ENCODE measurements at places on chromosomes 16 and 17.

DNA sequence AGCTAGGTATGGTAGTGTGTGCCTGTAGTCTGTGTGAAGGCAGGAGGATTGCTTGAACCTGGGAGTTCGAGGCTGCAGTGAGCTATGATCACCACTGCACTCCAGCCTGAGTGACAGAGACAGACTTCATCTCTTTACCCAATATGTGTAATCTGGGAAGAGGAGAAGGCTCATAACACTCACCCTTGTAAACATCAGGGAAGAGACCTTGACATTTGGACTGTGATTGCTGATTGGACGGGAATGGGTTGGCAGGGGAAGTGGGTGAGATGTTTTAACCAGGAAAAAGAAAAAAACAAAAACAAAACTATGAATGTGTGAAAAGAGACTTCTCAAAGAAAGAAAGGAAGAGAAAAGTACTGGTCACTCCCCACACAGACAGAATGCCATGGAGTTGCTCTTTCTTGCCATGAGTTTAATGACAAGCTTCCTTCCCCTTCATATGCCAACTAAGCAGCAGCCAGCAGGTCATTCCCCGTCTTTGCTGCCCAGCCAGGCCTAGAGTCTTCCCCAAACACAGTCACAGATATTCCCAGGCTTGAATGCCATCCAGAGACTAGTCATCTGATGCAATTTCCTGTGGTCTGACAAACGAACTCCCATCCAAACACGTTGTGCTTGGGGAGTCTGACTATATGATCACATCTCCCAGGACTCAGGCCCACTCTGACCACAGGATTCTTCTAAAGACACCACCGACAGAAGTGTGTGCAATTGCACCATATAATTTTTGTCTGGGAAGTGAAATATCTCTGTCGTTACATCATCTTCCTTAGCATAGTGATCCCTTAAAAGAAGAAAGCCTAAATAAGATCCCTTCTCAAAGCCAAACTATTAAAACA, 3.6 kb upstream of the XAF1 start:
- DNase-seq, result no peak

DNA sequence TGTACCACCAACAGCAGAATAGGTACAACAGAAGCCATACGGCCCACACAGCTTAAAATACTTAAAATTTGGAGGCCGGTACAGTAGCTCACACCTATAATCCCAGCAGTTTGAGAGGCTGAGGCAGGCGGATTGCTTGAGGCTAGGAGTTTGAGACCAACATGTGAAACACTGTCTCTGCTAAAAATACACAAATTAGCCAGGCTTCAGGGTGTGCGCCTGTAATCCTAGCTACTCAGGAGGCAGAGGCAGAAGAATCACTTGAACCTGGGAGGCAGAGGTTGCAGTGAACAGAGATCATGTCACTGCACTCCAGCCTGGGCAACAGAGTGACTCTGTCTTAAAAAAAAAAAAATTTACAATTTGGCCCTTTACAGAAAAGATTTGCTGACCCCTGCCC, 17.0 kb downstream of the GFOD2 start:
- DNase-seq, result no peak

DNA sequence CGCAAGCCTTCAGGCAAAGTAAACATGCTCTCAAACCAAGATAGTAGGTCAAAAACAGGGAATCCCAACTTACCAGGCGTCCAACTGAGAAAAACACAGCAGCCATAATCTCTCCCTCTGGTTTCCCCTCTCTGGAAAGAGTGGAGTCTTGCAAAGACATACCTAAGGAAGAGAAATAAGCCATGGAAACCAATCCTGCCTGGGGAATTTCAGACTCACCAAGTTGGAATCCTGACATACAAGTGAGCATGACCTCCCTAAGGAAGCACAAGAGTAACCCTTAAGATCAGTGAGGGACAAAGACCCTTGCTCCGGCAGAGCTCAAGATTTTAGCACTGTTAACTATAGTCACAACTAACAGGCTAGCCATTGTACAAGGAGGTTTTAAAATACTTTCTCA, 4.1 kb downstream of the ZNF624 start:
- no peak for DNase-seq

GRCh38 chr16:50530277-50531236, 17.6 kb upstream of the NKD1 start:
- no peak for DNase-seq

DNA sequence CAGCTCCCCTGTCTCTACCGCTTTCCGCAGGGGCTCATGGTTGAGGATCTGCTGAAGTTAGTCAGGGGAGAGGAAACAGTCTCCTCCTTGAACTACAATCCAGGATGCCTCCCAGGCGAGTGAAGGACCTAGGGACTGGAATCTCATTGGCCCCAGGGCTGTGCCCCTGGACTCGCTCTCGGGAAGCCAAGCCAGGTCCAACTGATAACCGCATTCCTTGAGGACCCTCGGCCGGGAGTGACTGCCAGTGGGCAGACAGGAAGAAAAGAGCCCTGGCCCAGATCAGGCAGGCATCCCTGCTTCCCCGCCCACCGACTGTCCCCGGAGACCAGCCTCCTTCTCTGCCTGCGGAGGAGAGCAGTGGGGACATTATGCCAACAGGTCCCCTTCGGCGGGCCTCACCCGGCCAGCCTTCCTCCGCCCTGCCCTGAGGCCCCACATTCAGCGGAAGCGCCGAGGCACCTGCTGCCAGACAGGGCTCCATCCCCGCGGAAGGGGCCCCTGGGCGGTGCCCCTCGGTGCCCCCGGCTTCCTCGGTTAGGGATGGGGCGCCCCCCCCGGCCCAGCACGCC, 776 bp downstream of the LRRC75A start:
- no peak for DNase-seq

DNA sequence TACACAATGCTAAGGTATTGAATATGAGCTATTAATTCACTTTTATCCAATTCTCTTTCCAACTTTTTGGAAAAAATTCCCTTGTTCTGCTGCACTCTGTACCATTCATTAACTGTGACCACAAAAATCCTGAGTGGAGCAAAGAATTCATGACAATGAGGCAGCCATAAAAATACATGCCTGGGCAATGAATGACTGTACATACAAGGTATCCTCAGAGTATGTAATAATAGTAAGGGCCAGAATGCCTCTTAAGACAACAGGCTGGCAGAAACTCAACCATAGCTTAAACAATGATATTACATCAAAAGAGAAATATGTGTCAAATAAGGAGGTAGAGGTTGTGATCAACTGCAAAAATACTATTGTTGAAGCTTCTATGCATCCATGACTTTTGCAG, 74.7 kb upstream of the CA10 start:
- DNase-seq, result no peak

GRCh38 chr16:3546986-3547682, 30.1 kb downstream of the NLRC3 start:
- no peak for DNase-seq

DNA sequence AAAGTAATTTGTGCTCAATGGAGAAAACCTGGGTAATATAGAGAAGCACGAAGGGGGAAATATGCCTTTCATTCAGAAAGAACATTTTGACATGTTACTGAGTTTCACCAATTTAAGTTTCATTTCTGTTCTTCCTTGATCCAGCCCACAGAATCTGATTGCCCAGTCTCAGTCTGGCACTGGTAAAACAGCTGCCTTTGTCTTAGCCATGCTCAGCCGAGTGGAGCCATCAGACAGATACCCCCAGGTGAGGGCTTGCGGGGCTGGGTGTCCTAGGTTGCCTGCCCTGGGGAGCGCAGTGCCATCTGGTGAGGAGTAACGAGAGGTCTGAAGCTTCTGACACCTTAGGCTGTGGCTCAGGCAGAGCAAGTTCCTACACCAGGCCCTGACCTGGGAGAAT, 17.7 kb downstream of the DDX19A start:
- DNase-seq, result no peak

DNA sequence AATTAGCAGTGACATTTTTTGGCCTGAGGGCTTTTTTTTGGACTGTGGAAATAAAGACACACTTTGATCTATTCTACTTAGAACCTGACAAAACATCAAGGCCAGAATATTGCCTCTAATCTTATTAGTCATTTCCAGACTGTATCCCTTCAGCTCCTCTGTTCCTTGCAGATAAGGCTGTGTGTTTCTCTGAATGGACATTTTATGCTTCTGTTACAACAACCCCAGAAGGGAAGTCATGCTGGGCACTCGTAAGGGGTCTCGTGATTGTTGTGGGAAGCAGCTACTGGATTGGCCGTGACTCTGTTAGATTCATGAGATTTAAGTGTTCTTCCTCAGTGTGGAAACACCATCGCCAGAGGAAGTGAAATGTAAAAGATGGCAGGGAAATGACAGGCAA, 31.6 kb upstream of the HS3ST2 start:
- no peak for DNase-seq

GRCh38 chr17:15422392-15422965, 44.9 kb downstream of the CDRT4 start:
- no peak for DNase-seq

GRCh38 chr16:11372073-11372828, 27.0 kb downstream of the RMI2 start:
- no peak for DNase-seq

DNA sequence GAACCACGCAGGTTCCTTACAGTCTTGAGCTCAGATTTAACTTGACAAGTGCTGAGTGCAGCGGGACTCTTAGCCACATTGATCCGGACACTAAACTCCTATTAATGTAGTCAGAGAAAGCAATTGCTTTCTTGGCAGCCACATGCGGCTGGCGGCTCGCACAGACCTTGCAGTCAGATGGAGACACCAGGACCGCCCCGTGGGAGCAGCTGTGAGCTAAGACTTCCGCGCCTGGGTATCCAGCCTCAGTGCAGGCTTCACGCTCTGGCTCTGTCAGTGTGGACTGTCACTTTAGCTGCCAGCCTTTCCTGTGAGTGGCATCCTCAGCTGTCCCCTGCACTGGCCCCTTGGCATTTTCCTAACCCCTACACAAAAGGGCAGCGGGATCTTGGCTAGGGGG, 80.9 kb upstream of the NLRP1 start:
- DNase-seq, result no peak

- no peak for DNase-seq
These were observed 60.5 kb upstream of the IRX5 start for GRCh38 chr16:54870151-54870550.

GRCh38 chr17:4449736-4450135, 16.0 kb downstream of the SPNS3 start:
- no peak for DNase-seq

GRCh38 chr16:54397190-54397835, 110.7 kb upstream of the IRX3 start:
- DNase-seq, result no peak

- DNase-seq, result no peak
These were observed 162.8 kb upstream of the ZFHX3 start for GRCh38 chr16:73210686-73211085.

DNA sequence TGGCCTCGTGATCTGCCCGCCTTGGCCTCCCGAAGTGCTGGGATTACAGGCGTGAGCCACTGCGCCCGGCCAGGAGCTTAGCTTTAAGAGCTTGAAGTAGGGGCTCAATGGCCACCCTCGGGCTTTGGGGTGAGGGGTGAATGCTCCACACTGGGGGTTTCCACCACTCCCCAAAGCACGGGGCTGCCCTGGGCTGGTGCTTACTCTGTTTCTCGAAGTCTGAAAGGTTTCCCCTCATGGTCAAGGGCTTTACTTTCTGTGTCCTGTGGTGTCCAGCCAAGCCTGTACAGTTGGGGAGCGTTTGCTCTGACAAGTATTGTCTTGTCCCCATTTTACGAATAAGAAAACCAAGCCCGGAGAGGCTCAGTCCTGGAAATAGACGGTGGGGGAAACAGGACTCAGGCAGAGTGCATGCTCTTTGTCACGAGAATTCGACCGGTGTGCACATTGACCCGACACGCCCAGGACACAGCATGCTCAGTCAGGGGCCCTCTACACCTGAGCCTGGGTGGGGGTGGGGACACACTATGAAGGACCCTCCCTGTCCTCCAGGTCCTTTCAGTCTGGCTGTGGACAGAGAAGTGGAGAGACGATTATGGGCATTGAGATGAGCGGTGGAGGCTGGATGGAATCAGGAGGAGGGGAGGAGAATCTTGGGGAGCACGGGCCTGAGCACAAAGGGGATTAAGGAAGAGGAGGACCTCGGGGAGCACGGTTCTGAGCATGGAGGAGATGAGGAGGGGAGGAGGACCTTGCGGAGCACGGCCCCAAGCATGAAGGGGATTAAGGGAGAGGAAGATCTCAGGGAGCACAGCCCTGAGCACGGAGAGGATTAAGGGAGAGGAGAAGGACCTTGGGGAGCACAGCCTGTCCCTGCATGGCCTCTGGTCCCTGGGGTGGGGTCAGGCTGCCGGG, 7.5 kb downstream of the CD7 start:
- DNase-seq, result no peak

DNA sequence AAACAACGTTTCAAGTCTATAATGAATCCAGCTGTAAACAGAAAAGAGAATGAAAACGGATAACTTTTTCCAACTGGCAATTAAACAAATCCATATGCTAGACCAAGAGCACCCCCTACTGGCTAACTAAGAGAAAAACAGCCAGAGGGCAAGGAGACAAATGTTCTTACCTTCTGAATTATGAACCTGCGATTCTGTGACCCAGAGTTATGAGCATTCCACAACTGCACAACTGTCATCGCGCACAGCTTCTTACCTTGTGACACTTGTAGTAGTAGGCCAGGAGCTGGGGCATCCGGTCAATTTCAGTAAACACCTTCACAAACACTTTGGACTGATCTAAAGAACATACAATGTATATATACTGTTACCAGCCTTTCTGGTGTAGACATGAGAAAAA, 18.6 kb downstream of the COG7 start:
- DNase-seq, result peak; percentile 80

DNA sequence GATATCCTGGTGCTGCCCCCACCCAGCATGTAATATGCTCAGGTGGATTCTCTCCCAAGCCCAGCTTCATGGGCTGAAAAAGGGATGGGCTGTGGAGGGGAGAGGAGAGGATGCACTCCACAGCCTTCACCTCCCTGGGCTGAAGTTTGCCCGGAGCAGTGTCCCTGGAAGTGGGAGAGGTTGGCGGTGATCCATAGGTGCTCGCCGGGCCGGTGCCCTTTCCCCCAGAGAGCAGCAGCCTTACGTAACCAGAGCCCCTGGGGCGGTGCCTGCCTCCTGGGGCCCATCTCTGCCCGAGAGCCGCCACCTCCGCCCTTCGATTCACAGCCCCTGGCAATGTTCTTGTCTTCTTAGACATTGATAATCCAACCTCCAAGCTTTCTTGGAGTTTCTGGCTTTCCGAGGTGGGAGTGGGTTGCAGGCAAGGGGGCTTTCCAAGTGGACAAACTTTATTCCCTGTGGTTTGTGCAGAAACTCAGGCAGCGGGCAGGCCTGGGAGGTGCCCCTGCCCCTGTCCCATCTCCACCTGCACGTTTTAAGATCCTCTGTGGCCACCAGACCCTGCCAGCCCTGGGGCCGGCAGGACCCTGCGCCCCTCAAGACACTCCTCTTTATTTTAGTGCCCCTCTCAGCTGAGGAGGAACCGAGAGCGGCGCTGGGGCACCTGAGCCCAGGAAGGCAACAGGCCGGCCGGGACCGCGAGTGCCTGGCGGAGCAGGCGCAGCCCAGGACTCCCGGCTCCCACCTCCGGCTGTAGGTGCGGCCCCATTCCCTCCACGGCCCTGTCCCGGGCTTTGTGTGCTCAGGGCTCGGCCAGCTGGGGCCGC, 3.1 kb upstream of the WDR90 start:
- DNase-seq, result no peak

GRCh38 chr17:76390003-76390421, 5.6 kb downstream of the SPHK1 start:
- no peak for DNase-seq
